ENCODE measurements at places on chromosomes 2 and 18.
A peak's percentile ranks its signal among the peaks of the same experiment; 100 is the strongest.

DNA sequence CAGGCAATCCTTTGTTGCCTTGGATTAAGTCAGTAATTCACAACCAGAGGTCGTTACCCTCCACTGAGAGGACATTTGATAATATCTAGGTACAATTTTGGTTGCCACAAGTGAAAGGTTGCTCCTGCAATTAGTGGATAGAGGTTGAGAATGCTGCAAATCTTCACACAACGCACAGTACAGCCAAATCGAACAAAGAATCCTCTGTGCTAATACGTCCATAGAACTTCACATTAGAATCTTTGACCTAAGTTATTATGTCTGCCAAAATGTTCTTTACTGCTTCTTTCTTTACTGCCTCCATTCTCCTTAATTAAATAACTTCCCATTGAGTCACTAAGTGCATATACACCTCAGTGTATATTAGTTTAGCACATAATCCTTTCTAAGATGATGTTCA is 879.5 kb downstream of the TRIB2 start:
- DNase-seq = no peak

DNA sequence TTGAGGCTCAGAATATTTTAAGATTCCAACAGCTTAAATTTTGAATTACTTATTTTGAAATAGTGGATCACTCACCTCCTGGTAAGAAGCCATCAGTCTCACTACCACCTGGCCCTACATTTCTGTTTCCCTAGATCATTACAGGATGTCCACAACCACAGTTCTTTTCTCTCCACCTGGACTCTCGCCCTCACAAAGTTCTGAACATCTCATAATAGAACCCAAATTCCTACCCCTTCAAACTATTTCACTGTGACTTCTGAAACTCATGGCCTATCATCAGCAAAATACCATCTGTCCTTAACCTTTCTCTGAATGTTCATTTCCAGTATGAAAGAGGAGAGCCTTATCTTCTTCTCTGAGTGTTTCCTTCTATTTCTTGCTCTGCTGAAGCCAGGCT is 299.2 kb upstream of the MGAT5 start:
- no peak for DNase-seq

DNA sequence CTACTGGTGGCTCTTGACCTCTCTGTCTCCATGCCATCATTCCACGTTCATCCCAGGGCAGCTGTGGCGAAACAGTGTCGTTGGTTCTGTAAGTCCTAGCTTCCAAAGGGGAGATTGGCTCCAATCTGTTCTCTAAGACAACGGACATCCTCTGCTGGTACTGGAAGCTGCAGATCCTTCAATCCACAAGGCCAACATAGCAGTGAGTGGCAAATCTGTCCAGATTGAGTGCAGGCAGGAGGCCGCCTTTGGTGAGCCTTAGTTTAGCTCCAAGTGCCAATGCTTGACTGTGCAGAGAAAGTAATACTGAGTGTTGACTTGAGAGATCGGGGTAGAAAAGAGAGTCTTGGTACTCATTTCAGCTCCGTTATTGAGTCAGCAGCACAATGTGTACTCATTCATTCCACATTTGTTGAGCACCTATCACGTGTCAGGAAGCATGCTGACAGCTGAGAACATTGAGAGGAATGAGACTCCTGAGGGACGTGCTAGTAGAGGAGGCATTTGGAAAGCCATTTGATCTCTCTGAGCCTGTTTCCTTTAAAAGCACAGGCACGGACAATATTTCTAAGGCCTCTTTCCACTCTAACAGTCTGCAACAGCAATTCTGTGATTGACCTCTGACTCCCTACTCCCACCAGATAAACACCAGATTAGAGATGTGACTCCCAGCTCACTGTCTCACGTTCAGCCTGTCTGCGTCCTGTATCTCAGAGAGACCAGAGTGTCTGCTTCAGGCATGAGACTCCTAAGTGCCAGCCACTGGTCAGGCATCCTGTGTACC is 306.0 kb downstream of the CLIP4 start:
- no peak for DNase-seq

DNA sequence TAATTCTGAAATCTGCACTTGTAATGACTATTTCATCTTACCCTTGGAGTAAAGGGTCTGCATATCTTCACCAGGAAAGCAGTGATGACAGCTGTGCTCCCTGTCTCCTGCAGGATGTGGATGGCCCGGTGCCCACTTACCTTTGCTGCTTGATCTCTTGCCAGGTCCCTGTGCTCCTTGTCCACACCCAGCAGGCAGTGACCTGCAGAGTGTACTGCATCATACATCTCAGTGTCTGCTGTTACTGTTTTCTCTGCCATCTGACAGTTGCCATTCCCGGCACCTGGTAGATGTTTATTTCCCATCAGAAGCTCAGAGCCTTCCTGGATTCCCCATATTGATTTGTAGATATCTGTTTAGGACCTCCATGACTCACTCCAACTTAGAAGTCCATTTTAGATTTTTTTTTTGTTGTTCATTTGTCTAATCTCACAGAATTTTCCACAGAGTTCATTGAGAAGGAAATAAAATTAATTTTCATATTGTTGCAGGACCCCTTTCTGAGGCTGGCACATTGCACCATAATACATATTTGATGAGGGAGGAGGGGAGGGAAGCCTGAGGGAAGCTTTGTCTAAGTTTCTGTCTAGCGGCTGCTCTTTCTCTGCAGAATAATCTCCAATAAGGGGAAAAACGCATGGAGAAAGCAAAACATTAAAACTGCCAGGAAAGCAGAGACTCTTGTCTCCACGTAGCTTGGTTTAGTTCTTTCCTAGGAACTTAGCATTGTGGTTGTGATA is 697.5 kb upstream of the RAB6C start:
- no peak for DNase-seq

DNA sequence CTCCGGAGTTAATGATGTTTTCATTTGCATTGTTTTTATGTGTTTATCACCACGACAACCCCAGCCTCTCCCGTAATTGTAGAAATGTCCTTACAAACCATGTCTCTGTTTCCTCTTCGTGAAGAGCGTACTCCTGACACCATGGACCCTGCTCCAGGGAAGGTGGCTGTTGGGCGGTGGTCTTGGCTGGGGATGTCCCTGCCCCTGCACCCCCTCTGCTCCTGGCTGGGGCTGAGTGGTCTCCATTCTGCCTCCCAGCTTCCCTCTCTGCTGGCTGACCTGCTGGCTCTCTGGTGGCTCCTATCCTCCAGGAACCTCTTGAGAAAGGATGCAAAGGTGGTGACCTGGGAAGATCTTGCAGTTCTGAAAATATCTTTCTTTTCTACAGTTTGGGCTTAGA is 81.1 kb downstream of the ASB1 start:
- no peak for DNase-seq

DNA sequence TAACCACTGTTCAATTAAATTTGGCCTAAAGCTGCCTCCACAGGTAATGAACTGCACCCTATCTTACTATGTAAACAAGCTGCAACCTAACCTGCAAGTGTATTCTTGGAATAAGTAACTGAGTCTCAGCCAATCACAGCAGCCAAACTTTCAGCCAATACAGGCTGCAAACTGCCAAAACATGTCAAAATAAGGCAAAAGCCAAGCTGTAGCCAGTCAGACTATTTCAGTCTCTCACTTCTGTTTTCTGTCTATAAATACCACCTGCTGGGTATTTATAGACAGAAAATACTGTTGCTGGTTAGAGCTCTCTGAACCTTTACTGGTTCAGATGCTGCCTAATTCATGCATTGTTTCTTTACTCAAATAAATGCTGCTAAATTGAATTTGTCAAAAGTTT is 14.3 kb downstream of the C2orf76 start:
- DNase-seq = no peak

DNA sequence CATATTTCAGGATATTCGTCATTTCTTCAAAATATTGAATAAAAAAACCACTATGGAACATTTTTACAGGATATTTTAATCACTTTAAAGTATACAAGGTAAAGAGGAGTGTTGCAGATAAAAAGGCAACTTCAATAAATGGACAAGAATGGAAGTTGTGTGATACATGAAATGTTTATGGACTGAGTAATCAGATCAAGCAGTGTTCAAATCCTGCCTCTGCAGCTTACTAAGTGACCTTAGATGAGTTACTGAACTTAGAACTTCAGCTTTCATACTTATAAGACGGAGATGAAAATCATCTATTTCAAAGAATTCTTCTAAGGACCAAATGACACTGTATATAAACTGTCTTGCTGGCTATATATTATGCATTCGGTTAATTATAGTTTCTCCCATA is 87.2 kb downstream of the LNPK start:
- DNase-seq = no peak

GRCh38 chr18:54734059-54734458 is 94.2 kb upstream of the RAB27B start:
- DNase-seq = no peak

DNA sequence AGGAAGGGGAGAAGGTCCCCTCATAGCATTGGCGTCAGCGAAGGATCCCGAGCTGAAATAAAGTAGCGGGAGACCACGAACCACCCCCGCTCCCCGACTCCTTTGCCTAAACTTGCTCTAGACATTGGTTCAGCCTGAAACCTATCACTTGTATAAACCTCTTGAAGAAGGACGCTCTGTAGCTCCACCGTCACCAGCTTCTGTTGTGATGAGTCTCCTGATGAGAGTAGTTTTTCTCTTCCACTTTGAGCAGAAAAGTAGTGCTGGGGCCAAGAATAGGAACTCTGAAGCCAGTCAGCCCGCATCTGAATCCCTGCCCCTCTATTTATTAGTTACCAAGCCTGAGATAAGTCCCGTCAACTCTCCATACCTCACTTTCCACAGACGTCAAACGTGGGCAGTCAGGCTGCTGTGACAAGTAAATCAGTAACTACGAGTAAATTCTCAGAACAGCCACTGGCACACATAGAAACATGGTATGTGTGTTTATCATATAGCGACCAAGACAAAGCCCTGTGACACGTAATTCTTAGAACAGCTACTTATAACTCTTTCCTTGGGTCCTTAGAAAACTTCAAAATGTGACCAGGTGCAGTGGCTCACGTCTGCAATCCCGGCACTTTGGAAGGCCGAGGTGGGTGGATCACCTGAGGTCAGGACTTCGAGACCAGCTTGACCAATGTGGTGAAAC is 61.7 kb downstream of the CD226 start:
- no peak for DNase-seq

DNA sequence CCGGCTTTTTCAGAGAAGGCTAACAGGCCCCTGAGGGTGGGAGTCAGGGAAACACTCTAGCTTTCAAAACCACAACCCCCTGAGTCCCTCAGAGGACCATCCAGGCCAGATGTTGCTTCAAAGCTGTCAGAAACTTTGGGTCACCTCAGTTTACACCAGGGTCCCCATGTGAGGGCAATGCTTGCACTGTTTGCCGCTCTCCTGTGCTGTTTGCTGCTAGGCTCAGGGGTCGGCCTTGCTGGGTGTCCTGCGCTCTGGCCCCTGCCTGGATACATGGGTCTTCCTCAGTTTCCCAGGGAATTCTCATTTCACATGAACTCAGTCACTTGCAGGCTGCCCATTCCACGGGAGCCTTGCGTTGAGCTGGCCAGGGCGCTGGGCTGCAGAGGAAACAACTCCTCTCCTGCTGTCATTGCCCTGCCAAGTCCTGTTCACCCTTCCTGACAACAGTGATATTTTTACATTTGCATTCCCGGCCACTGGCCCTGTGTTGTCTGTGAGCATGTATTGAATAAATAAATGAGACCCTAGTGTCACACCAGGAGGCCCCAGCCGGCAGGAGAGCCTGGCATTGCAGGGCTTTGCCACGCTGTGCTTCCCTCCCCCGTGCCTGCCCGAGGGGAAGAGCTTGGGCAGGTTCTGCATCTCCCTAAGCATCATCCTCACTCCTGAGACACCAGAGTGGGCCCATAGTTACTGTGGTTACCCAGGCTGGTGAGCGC is 73.2 kb upstream of the RAB6C start:
- DNase-seq = no peak

DNA sequence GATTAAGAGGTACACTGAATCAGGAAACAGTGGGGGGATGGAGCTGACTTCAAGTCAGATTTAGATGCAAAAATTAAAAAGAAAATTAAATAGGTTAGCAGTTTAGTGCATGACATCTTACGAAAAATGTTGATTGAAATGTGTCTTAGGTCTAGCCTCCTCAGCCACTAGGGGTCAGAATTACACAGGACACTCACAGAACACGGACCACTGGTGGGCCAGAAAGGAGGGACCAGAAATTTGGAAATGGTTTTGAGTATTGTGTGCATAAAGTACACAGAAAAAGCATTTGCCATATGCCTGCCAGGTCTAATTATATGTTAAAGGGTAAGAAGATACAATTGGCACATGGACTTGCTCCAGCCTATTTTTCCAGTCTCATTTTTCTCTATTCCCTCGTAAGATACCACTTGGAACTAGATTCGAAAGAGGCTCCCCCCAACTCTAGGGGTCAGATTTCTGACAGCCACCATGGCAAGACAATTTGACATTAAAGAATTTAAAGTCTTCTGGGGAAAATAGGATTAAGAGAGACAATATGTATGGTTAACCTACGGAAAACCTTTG is 550.2 kb upstream of the SETBP1 start:
- peak; percentile 4 for DNase-seq

DNA sequence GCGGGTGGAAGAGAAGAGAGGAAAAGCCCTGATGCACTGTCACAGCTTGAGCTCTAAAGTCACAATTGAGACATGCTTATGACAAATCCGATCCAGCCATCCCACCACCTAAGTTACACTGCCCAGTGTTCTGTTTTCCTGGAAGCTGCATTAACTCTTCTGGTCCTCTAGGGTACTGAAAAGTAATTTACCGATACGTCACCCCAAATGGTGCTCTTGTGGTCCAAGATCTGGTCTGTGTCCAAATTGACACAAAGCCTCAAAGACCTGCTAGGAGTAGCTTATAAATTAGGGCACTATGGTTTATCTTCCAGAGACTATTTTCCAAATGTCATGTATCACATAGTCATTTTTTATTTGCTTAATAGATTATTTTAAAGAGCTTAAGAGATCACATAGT is 186.7 kb upstream of the ETAA1 start:
- DNase-seq = no peak

GRCh38 chr2:159204381-159205144 is 81.9 kb downstream of the WDSUB1 start:
- DNase-seq = no peak

DNA sequence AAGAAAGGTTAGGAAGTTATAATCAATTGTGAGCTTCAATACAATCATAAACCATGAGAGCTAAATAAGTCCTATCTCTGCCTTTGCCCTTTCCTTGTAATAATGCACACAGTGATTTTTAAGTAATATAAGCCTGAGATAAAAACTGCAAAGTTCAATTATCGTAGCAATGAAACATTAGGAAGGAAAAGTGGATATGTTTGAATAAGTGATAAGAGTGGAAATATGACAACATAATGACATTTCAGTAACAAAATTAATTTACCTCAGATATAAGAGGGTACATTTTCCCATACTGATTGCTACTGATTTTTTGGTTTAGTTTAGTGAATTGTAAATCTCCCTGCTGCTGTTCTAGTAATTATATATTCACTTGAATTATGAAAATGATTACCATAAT is 164.2 kb upstream of the FANCL start:
- DNase-seq = no peak

Measured in NCI-H187 (cell line).